ENCODE measurements at places on chromosomes 5 and 9.

GRCh38 chr5:163509291-163509951 lies 4.0 kb downstream of the MAT2B start:
- DNase-seq: peak; percentile 32

DNA sequence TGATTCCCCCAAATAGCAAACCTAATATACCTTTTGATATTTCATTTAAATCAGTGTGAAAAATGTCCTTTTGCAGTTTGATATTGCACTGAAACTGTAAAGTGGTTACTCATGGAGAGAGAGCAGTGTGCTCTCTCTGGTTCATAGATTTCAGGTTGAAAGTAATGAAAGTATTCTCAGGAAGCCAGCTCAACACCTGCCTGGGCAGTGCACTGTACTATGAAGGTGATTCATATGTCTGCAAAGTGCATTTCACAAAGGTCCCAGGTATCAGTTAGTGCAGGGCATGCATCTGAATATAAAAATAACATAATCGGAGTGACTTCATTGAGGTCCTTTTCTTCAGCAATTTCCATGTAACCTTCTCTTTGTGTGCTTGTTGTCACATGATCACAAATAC lies 274.3 kb downstream of the CDH18 start:
- DNase-seq: no peak

DNA sequence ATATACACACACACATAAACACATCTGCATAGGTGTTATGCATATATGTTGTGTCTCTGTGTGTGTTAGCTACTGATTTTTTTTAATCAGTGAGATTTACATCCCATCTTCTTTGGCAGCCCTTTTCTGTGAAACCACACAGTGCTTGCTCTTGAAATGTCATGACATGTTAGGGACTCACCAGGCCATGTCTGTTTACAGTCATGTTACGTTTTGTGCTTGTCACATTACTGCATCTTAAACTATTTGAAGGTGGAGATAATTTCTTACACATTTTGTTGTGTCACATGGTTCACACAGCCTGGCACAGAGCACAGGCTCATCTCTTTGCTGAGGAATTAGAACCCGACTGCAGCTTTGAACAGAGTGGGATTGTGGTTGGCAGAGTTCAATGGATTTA lies 364.4 kb upstream of the RIOK2 start:
- no peak for DNase-seq

- no peak for DNase-seq
Measured at GRCh38 chr5:82290005-82290404, 11.9 kb upstream of the RPS23 start.

GRCh38 chr9:9387511-9388115 lies 1225.2 kb downstream of the PTPRD start:
- no peak for DNase-seq

DNA sequence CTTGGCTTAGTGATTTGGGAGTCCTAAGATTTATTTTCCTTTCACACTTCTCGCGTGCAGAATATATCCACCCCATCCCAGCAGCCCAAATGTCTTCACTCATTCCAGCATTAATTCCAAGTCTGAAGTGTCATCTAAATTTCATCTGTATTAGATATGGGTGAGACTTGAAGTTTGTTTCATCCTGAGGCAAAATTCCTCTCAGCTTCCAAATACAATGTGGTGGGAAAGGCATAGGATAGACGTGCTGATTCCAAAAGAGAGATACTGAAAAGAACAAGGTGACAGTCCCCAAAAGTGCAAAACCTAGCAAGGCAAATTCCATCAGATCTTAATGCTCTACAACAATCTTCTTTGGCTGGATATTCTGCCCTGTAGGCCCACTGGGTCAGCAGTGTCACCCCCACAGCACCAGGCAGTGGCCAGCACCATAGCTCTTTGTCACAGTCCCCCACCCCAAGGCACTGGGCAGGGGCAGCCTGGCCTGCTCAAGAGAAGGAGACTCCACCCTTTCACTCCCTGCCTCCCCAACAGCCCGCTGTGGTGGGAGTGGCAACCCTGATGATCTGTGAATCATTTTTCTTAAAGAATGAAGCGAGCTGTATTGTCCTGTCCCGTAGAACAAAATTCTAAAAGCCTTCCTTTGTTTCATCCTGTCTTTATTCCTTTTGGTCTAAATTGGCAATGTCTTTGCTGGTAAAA lies 2.7 kb upstream of the ADAM19 start:
- DNase-seq: no peak

DNA sequence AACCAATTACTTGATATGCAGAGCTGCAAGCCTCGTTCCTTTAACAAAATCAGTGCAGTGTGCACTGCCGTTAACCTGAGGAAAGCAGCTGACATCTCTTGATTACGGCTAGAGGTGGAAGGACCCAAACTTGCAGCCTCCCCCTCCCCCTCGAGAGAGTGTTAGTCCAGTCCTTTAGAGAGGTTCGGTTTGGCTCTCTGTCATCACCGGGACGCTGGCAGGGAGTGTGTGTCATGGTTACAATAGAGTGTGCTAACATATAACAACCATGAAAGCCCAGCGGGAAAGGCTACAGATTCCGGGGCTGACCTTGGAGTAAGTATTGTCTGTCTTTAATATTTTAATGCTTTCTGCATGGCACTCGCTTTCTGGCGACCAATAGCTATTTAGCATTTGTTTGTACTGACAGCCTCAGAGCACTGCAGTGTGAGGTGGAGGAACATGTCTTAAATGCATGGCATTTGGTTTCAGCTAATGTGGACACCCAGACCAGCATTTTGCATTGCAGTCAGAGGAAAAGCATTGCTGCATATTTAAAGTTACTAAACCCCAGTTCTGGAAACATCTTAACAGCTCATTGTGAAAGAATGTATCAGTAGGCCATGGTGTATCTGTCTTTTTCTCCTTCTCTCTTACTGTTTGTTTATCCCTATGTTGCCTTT lies 237.5 kb downstream of the CD180 start:
- DNase-seq: peak; percentile 16

Data from gastrocnemius medialis (tissue), 4 donors.